ENCODE measurements at places on chromosomes 1 and 21.

- no peak for DNase-seq
Measured at GRCh38 chr1:219152751-219153150, 20.9 kb upstream of the LYPLAL1 start.

GRCh38 chr1:227903061-227903521, 44.6 kb downstream of the WNT9A start:
- DNase-seq = no peak

DNA sequence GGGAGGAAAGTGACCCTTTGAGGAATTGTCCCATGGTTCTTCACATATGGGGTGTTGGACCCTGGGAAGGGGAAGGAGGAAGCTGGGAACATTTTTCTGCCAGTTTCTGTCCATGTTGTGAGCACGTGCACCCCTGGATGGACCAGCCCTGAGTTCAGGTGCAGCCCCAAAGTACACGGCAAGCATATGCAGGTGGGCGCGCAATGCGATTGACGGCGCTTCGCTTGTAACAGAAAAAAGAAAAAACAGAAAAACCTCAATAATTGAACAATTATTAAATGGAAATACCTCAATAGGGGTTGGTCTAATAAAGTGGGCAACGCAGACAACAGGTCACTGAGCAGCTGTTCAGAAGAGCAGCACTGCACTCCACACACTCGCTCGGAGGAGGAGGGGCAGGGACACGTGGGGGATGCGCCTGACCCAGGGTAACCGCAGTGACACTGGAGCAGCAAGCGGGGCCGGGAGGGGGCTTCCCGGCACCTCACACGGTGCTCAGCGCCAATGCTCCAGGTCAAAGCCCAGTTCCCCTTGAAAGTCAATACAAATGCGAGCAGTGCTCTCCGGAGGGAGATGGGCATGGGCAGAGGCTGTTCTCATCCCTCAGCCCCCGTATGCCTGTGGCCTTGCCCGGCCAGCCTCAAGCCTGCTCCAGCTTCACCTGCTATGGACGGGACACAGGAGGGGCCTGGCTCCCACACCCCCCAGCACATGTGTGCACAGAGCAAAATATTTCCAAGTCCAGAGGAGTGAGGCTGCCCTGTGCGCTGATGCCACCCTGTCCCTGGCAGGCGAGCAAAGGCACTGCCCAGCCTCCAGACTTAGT, 6.6 kb upstream of the ACTRT2 start:
- no peak for DNase-seq

GRCh38 chr1:55717111-55717510, 501.9 kb upstream of the USP24 start:
- DNase-seq = no peak

GRCh38 chr1:193909406-193910082, 723.1 kb upstream of the B3GALT2 start:
- DNase-seq = no peak

DNA sequence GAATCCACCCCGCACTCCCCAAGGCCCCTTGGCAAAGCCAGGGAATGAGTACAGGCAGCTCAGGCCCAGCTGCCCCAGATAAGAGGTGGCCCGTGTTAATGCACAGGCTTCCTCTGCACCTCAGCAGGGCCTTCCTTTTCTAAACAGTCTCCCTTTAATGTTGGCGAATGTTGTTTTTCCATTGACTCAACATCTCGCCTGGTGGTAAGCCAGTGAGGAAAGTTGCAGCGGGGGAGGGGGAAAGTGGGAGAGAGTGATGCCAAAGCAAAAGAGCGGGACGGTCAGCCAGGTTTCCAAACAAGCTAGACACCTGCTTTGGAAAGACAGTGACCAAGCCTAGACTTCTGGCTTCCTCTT, 10.3 kb upstream of the PROX1 start:
- DNase-seq = no peak

GRCh38 chr1:107965110-107965991, at the start of gene VAV3:
TSS of gene VAV3 (minus strand) at chr1:107965180. CDS start at chr1:107964869, 311 bp downstream.
- peak; percentile 64 for DNase-seq

- DNase-seq = no peak
Measured at GRCh38 chr1:29901624-29902325, 665.5 kb downstream of the PTPRU start.

DNA sequence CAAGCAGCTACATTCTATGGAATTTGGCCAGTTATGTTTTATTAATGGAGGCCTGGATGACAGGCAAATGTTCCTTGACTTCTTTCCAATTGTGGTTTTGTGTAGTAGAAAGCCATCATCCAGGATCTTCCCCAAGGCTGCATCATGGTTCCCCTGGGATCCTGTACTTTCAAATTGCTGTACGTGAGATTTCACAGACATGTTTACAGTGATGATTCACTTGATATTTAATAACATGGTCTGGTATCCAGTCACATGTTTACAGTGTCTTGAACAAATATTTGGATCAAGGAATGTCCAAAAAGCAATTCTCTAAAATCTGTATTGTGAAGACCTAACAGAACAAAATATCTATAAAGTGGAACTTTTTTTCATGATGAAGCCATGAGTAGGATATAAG, 68.3 kb upstream of the ST6GALNAC3 start:
- no peak for DNase-seq

DNA sequence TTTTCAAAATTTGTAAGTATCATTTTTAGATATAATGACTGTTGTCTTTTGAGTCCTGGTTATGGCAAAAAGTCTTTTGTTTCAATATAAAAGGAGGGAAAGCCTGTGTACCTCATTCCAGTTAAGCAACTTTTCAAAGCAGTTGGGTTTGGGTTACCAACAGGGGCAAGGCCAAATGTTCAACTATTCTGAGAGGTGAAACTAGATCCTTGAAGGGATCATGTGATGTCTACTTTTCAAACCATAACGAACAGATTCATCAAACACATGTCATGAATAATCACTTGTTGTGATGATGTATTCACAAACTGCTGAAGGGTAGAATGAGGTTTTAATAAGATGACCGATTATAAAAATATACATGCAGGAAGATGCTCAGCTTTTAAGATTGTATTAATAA, 171.3 kb downstream of the HHAT start:
- no peak for DNase-seq

DNA sequence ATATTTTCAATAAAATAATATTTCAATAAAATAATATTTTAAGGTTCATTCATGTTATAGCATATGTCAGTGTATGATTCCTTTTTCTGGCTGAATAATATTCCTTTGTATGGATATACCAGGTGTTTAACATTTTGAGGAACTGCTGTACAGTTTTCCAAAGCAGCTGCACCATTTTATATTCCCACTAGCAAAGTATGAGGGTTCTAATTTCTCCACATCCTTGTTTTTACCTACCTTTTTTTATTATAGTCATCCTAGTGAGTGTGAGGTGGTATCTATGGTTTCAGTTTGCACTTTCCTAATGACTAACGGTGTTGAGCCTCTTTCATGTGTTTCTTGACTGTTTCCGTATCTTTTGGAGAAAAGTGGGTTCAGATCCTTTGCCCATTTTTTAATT, 5.2 kb downstream of the DEGS1 start:
- no peak for DNase-seq

GRCh38 chr1:177975588-177976495, 6.0 kb upstream of the SEC16B start:
- DNase-seq = no peak

- DNase-seq = no peak
Measured at GRCh38 chr1:159121526-159121925, 45.0 kb upstream of the AIM2 start.

DNA sequence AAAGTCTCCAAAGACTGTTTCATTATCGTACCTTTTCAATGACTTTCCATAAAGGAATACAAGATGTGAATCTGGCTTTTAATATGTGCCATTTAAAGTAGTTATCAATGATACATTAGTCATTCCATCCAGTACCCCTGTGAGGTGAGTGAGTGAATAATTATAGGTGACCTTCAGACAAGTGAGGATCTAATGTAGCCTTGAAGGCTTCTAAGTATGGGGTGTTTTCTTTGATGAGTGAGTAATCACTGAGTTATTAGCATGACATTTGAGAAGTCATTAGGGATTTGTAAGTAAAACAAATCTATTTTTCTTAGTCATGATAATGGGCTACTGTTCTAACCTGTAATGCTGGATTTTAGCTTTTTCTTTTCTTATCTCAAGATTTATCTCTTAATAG, 831.4 kb downstream of the ADGRL2 start:
- DNase-seq = no peak

GRCh38 chr1:237650809-237651208, 239.9 kb downstream of the ZP4 start:
- no peak for DNase-seq

DNA sequence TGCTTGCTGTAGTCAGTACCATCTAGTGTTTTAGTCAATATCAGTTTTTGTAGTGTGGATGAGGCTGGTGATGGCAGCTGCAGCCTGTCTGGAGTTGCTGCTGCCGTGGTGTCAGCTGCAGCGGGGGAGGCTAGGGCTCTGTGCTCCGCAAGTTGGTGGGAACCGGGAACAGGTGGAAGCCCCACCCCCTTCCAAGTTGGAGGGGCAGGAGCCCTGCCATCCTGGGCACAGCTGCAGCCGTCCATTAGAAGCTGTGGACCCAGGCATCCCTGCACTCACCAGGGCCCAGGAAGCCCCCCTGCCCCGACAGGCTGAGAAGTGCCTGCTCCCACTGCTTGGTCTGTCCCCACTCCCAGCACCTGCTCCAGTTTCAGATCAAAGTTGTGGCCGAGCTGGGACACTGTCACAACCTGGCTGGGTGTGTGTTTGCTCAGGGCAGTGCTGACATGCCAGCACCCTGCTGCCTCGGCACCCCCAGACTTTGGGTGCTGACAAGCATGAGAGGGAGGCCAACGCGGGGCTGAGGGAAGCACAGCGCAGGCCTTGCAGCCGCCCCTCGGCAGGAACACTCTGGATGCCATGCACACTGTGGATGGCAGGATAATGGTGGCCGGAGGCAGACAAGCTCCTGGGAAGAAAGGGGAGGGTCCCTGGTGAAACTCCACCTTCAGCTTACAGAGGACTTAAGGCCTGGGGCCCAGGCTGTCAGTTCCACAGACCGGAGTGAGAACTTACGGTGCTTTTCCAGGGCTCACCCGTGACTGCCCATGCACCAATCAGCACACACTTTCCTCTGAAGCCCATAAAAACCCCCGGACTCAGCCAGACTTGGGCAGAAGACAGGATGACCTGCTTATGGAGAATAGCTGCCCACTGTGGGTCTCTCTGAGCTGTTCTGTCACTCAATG, 86.9 kb downstream of the ADARB1 start:
- DNase-seq = peak; percentile 57

DNA sequence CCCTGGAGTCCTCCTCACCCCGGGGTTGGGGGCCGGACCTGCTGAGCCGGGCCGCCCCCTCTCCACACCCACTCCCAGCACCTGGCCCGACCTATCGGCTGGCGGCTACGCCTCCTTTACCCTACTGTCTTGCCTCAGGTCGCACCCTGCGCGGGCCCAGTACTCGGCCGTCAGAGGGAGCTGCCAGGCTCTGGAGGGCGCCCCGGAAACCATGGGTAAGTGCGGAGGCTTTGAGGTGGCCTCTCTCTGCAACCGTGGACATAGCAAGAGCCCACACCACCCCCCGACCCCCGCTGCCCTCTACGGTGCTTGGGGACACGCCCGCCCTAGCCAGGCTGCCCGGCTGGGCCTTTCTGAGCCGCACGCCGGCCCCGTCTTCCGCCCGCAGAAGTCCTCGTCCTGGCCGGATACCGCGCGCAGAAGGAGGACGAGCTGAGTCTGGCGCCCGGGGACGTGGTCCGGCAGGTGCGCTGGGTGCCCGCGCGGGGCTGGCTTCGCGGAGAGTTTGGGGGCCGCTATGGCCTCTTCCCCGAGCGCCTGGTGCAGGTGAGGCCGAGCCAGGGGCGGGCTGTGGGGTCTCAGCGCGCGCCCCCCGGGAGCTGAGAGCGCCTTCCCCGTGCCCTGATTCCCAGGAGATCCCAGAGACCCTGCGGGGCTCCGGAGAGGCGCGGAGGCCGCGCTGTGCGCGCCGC, at the start of gene SH3D21:
TSS of gene SH3D21 (plus strand) at position 159 of the 692 bp plus-strand sequence. CDS start at position 212, 53 bp downstream.
- DNase-seq = no peak

GRCh38 chr21:34878940-34879339, 170.2 kb downstream of the RUNX1 start:
- DNase-seq = no peak

GRCh38 chr1:115632251-115633026, 9.3 kb upstream of the VANGL1 start:
- DNase-seq = no peak

GRCh38 chr1:28031173-28031572, 57.2 kb downstream of the EYA3 start:
- DNase-seq = no peak

GRCh38 chr1:244316407-244316806, 135.3 kb downstream of the ADSS2 start:
- DNase-seq = no peak

GRCh38 chr1:96234299-96234698, 487.3 kb upstream of the PTBP2 start:
- no peak for DNase-seq

DNA sequence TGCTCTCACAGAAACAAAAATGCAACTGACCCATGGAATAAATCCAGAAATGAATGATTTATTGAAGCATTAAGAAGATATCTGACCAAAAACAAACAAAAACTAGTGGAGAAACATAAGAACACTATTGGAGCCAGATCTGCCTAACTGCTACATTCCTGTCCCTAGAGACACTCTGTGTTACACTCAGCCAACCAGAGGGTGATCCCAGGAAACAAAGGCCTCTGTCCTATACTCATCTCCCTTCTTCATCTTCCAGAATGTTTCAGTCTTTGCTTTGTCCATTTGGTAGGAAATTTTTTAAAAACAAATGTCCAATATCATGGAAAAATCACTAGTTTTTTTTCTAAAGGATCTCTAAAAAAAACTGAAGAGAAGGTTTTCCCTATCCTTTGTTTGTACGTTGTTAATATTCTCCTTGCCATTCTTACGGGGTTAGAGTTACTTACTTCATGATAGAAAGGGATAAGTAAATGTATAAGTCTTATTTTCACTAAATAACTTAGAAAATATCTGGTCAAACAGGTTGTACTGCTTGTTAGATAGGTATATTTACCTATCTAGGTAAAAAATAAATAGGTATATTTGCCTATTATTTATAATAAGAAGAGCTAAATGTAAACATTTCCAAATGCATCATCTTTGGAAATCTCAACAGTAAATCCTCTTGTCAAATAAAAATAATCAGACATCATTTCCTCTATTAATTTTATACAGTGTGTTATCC, 59.1 kb downstream of the NME7 start:
- peak; percentile 5 for DNase-seq

DNA sequence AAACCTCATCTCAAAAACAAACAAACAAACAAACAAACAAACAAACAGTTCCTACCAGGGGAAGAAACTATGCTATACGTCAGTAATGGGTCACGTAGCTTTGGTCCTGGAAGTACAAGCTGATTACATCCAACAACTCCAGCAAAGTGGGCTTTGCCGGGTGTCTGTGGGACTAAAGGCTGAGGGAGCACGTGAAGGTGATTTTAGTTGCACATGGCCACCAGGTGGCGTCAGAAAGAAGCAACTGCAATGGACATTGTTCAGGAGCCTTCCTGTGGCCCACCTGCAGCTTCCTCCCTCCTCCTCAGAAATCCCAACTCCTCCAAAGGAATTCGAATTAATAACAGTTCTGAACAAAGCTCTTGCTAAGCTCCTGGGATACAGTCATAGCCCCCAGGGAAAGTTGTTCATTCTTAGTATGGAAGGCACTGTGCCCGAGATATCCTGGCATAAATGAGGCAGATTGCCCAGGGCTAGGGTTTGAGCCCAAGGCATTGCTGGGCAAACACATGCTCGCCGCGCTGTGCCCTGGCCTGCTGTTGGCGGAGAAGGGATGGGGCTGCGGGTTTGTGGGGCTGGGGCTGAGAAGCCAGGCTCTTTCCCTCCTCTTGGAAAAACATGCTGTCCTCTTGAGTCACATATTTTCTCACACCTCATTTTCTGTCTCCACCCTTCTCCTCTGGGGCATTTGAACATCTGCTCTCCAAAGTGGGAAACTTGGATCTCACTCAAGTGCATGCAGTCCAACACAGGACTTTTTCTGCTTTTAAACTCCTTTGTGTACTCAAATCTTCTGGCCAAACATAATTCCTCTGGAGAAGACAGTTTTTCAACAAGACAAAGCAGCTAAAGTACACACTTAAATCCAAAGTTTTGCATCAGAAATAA, 28.6 kb downstream of the AKNAD1 start:
- DNase-seq = peak; percentile 91

Measured in Ammon's horn (tissue), 1 donor.